Suprapubic skin (tissue), 4 donors: ENCODE measurements at places on chromosomes 12 and 14.
A peak's percentile ranks its signal among the peaks of the same experiment; 100 is the strongest.

GRCh38 chr14:92513204-92513965, at the start of gene RIN3:
Gene RIN3 (plus strand): TSS chr14:92513781. CDS start chr14:92513933, 152 bp downstream.
- DNase-seq = peak; percentile 82

DNA sequence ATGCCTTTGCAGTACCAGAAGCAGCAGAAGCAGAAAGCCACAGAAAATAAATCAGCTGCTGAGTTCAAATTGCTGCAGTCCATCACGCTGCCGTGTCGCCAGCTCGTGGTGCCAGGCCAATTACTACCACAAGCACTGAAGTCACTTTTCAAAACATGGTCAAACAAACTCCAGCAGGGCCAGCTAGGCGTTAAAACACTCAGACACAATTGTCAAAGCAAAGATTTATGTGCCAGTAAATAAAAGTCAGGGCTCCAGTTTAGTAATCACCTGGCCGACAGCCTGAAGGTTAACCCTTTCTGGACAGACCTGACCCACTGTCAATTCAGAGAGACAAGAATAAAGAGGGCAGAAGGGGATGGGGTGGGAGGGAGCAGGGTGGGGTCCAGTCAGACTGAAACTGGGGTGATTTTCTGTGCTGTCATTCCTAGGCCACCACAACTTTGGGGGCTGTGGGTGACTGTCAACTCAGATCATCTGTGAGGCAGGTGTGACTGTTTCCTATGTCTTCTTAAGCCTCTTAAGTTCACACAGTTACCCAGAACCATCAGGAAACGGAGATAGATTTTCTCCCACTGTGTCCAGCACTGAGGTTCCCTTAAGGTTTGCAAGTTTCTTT, 109.8 kb upstream of the FUT8 start:
- no peak for DNase-seq

GRCh38 chr14:47240748-47241437, 434.5 kb downstream of the MDGA2 start:
- no peak for DNase-seq

DNA sequence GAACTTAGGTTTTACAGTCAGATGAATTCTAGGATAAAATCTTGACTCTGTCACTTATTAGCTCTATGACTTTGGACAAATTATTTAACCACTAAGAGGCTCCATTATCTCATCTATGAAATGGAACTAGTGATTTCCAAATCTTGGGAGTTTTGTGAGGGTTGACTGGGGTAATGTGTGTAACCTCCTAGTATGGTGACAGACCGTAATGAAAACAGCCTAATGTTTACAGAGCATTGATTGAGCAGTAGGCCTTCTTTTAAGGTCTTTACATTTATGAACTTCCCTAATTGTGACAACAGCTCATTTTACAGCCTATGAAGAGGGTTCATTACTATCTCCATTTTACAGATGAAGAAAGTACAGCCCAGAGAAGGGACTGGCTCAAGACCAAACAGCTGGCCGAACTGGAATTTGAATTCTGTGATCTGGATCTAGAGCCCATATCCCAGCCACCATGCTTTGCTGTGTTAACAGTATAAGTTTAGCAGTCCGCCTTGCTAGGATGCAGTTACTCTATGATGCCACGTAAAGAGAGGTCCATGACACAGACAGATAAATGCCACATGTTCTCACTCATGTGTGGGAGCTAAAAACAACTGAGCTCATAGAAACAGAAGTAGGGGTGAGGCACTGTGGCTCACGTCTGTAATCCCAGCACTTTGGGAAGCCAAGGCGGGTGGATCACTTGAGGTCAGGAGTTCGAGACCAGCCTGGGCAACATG, 9.1 kb upstream of the FBXL14 start:
- DNase-seq = no peak

DNA sequence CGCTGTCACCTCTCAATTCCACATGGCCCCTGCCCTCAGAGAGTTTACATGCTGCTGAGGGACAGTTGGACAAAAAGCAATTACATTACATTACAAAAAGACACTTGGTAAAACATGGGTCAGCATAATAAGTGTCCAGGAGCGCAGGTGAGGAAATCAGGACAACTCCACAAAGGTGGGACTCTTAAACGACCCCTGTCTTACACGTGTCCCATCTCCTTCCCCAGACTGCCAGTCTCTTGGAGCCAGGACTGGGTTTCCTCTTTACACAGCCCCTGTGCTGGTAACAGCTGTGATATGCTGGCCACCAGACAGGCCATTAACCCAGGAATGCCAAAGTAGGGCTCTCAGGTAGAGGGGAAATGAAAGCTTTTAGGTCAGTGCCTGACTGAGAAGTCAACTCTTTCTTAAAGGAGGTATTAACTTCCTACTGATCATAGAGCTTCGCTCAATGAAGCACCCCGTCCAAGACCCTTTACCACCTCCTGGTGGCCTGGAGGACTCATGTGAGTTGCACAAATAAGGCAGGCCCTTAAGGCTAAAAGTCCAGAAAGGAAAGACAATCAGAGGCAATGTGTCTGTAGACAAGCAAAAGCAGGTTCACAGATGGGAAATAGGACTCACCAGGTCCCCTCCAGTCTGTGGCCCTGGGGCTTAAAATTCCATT, 55.5 kb downstream of the ANO2 start:
- no peak for DNase-seq

- no peak for DNase-seq
Measured at GRCh38 chr12:92863251-92863650, 65.8 kb downstream of the EEA1 start.

DNA sequence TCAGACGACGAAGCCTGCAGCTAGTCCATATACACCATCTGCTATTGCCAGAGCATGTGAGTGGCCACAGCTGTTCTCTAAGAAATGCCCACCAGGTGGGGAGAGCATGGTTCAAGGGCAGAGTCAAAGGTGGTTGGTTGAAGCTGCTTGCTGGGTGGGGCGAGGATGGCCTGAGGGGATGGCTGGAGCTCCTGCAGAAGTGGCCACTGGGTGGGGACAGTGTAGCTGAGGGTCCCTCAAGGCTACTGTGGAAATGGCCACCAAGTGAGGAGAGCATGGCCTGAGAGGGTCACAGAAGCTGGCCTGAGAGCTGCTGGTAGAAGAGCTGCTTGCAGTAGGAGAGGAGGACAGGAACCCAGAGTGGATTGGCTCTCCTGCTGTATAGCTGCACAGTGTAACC, 102.4 kb downstream of the AACS start:
- DNase-seq = no peak

DNA sequence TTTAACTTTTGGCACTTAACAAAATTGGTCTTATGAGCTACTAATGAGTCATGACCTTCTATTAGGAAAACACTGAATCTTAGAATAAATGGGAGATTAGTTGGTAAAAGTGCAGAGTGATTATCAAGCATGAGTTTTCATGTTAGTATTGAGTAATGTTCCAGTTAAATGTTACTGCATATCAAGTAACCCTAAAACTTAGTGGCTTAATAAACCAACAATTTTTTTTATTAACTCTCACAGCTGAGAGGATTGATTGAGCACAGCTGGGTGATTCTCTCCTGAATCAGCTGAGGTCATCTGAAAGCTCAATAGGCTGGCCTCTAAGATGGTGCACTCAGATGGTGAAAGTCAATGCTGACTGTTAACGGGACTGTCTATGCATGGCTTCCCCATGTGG, 248.6 kb downstream of the BCL11B start:
- no peak for DNase-seq

- no peak for DNase-seq
Measured at GRCh38 chr14:58082011-58082410, 70.0 kb downstream of the ARMH4 start.

- no peak for DNase-seq
Measured at GRCh38 chr12:22014783-22015144, 31.3 kb upstream of the CMAS start.

DNA sequence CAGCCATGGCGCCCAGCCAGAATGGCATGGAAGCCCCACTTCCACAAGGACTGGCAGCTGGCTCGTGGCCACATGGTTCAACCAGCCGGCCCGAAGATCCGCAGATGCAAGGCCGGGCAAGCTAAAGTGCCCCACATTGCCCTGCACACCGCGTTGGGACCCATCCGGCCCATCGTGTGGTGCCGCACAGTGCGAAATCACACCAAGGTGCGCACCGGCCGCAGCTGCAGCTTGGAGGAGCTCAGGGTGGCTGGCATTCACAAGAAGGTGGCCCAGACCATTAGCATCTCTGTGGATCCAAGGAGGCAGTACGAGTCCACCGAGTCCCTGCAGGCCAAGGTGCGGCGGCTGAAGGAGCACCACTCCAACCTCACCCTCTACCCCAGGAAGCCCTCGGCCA, 15.9 kb downstream of the CDC42BPB start:
- no peak for DNase-seq

GRCh38 chr12:126558219-126558618, 1493.0 kb downstream of the AACS start:
- no peak for DNase-seq

- no peak for DNase-seq
Measured at GRCh38 chr14:104554088-104554607, 25.4 kb upstream of the C14orf180 start.

GRCh38 chr12:46379352-46379751, 6.8 kb upstream of the SLC38A2 start:
- no peak for DNase-seq

- DNase-seq = no peak
Measured at GRCh38 chr12:68370006-68370590, 37.9 kb upstream of the MDM1 start.

GRCh38 chr12:14326699-14327098, 38.8 kb upstream of the ATF7IP start:
- no peak for DNase-seq

DNA sequence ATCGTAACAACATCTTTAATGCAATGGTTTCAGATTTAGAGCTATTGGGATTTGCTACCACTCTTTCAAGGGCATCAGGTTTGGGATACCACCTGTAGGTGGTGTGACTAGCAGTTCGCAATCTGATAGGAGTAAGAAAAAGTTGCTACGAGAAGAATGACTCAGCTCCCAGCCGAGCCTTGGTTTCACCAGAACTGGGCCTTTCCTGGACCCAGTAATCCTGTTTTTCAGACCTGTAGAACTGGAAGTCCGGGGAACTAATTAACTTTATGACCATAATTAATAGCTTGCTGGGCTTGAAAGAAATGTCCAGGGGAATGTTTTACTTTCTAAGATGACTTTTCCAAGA, 770 bp downstream of the ABHD4 start:
- DNase-seq = no peak

DNA sequence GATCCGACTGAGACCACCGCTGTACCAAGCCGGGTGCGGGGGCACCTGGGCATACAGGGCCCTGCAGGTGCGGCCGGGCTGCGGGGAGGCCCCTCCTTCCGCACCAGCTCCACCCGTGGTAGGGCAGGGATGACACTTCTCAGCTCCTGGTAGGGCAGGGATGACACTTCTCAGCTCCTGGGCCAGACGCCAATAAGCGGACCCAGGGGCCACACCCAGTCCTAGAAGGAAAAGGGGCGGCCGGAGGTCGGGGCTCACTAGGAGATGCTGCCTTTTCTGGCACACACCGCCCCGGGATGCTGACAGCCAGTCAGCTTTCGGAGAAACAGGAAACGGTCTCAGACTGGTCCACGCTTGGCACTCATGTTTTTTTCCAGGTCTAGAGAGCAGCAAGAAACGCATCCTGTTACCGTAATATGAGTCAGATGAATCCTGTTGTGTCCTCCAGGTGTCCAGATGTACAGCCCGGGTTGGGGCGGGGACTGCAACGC, 34.8 kb downstream of the NFKBIA start:
- no peak for DNase-seq

- no peak for DNase-seq
Measured at GRCh38 chr14:32470161-32470715, 141.1 kb downstream of the AKAP6 start.

- DNase-seq = no peak
Measured at GRCh38 chr12:66742508-66743367, 63.9 kb upstream of the GRIP1 start.

DNA sequence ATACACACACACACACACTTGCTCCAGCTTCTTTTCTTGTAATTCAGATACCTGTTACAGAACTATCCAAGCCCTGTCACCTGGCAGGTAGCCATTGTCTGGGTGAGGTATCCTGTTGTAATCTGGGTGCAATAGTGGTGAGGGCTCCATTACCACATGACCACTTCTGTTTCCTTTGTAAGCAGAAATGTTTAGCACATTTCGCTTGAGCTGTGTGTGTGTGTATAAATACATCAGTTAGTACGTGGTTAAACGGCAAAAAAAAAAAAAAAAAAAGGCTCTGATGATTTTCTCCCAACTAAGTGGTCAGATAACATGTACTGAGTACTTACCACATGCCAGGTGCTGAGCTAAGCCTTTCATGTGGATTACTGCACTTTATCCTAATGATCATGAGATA, 129.3 kb upstream of the SSTR1 start:
- DNase-seq = no peak

- DNase-seq = no peak
Measured at GRCh38 chr14:61565836-61566536, 129.3 kb upstream of the HIF1A start.

DNA sequence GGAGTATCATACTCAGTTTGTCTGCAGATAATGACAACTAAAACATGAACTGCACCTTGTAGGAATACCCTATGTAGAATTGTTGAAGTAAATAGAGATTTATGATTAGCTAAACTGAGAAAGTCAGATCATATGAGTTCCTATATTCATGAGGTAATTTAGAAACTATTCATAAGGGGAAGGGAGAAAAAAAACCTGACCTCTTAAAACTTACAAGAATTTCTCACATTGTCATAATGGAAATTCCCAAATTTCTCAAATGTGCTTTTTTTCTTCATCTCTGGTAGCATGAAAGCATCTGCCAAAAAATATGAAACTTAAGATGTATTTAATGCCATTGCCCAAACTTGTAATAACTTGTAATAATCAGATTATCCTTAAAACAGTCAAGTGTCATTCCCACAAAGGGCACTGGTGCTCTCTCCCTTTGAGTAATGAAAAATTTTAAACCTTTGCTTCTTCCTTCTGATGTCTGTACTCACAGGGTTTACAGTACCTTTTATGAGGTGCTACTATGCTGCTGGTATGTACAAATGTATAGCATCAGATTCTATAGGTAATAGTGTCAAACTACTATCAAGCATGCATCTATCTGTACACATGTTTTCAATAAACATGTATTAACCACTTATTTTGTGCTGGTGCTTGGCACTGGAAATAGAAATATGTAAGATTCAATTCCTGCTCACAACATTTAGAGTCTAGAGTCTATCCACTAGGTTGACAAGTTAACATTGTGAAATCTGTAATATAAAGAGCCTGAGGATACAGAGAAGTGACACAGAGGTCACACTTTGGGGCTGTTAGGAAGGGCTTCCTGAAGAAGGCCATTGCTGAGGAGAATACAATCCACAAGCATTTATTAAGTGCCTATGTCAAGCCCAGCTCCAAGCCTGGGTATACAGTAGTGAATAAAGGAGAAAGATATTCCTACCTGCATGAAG, 17.4 kb upstream of the DRAM1 start:
- no peak for DNase-seq
